Activated T-helper 2 cell treated with anti-CD3 and anti-CD28 coated beads, Interferon-gamma antibody, Interleukin-2, Interleukin-4, amounts not matched to agents 10 μg/mL and 5 μg/mL and 100 μg/mL, durations not matched to agents 14 hours and 24 hours and 36 hours (primary cell): ENCODE measurements at places on chromosomes 11 and 22.

GRCh38 chr11:9826390-9826789, 162.5 kb downstream of the SWAP70 start:
- H3K4me1 ChIP-seq: peaks cover 9% of the 10 kb centered on the region
- H3K27ac ChIP-seq: no peak overlapping the region
- no peak for DNase-seq
- no peaks in the 10 kb centered on the region for H3K27me3 ChIP-seq

GRCh38 chr11:69468221-69468620, 13.2 kb upstream of the LINC01488 start:
- no peak overlapping the region for H3K4me3 ChIP-seq
- DNase-seq: no peak
- H3K27me3 ChIP-seq: no peaks in the 10 kb centered on the region
- H3K27ac ChIP-seq: no peak overlapping the region
- no peaks in the 10 kb centered on the region for H3K36me3 ChIP-seq

DNA sequence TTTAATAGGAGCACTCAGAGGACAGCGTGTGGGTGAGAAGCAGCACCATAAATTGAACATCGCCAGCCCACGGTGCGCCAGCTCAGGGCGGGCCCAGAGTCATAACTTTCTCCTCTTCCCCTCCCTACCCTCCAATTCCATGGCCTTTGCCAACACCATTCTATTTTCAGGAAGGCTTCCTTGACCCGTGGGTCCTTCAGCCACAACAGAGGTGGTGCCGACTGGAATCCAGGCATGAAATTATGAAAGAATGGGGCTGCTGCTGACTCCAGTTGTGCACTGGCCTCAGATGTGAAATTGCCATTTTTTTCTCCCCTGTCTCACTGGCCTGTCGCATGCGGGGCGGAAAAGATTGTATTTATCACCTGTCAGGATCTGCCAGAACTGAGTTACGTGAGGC, 345.9 kb downstream of the MIAT start:
- no peak overlapping the region for H3K4me3 ChIP-seq
- H3K27me3 ChIP-seq: no peaks in the 10 kb centered on the region
- H3K36me3 ChIP-seq: no peaks in the 10 kb centered on the region
- H3K27ac ChIP-seq: no peak overlapping the region

GRCh38 chr11:57868491-57868890, 106.9 kb downstream of the CTNND1 start:
- no peak overlapping the region for H3K4me3 ChIP-seq
- no peak overlapping the region for H3K27ac ChIP-seq
- H3K36me3 ChIP-seq: no peaks in the 10 kb centered on the region
- peaks cover 4% of the 10 kb centered on the region for H3K27me3 ChIP-seq

- no peak overlapping the region for H3K4me3 ChIP-seq
- no peak for DNase-seq
- H3K4me1 ChIP-seq: no peaks in the 10 kb centered on the region
- H3K27ac ChIP-seq: no peak overlapping the region
- no peaks in the 10 kb centered on the region for H3K27me3 ChIP-seq
- peaks cover 31% of the 10 kb centered on the region for H3K36me3 ChIP-seq
Measured at GRCh38 chr11:117204283-117205080, 5.3 kb downstream of the TAGLN start.

DNA sequence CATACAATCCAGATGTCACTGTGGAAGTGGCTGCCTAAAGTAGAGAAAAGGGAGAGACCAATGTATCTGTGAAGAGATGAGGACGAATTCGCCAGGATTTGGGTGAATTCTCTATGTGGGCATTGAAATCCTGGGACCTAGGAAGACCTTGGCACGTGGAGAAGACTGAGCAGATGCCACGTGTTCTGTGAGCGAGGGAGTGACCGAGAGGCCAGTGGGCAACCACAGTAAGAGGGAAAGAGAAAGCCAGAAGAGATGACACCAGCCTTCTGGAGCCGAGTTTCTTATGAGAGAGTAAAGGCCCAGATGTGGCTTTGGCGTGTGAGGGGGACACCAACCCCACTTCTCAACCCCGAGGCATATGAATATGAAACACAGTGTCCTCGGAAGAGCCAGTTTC, 228.1 kb downstream of the BUD13 start:
- H3K27me3 ChIP-seq: no peaks in the 10 kb centered on the region
- no peak overlapping the region for H3K4me3 ChIP-seq
- DNase-seq: no peak
- H3K27ac ChIP-seq: no peak overlapping the region
- H3K4me1 ChIP-seq: no peaks in the 10 kb centered on the region

- no peak overlapping the region for H3K4me3 ChIP-seq
- H3K27ac ChIP-seq: no peak overlapping the region
- no peak for DNase-seq
- H3K36me3 ChIP-seq: no peaks in the 10 kb centered on the region
- H3K4me1 ChIP-seq: peaks cover 36% of the 10 kb centered on the region
Measured at GRCh38 chr11:46240861-46241260, 36.6 kb upstream of the CREB3L1 start.

- H3K27ac ChIP-seq: no peak overlapping the region
- H3K4me3 ChIP-seq: no peak overlapping the region
- H3K4me1 ChIP-seq: peaks cover 24% of the 10 kb centered on the region
- no peaks in the 10 kb centered on the region for H3K27me3 ChIP-seq
- H3K36me3 ChIP-seq: peaks cover 30% of the 10 kb centered on the region
Measured at GRCh38 chr11:65107751-65108468, 3.8 kb upstream of the TM7SF2 start.

GRCh38 chr11:128884703-128885338, 6.3 kb upstream of the KCNJ5 start:
- peaks cover 66% of the 10 kb centered on the region for H3K27me3 ChIP-seq
- H3K4me1 ChIP-seq: no peaks in the 10 kb centered on the region
- no peak overlapping the region for H3K27ac ChIP-seq
- H3K36me3 ChIP-seq: no peaks in the 10 kb centered on the region

GRCh38 chr22:34294986-34295385, 374.7 kb upstream of the LARGE1 start:
- no peaks in the 10 kb centered on the region for H3K36me3 ChIP-seq
- DNase-seq: no peak
- no peaks in the 10 kb centered on the region for H3K27me3 ChIP-seq
- H3K4me1 ChIP-seq: no peaks in the 10 kb centered on the region

GRCh38 chr11:104333977-104334376, 170.0 kb upstream of the PDGFD start:
- H3K27me3 ChIP-seq: no peaks in the 10 kb centered on the region
- H3K4me1 ChIP-seq: no peaks in the 10 kb centered on the region
- H3K27ac ChIP-seq: no peak overlapping the region

- H3K27ac ChIP-seq: no peak overlapping the region
- no peak for DNase-seq
- H3K36me3 ChIP-seq: peaks cover 3% of the 10 kb centered on the region
- H3K4me3 ChIP-seq: no peak overlapping the region
- H3K4me1 ChIP-seq: no peaks in the 10 kb centered on the region
Measured at GRCh38 chr22:24416095-24416494, 11.3 kb upstream of the ADORA2A start.

DNA sequence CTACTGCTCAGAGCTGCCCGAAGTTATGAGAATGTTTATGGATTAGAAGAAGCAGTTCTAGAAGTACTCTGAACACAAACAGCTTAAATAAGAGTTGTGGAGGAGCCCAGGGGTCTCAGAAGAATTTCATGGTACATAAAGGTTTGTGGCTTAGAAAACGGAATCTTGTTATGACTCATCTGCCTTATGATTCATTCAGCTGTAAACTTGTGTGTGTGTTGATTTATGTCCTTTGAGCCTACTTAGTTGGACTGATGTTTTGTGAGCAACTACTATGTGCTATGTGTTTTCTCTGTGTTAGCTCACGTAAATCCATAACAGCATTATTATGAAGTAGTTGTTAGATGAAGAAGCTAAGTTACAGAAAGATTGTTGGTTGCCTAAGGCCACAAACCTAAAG, 203.7 kb downstream of the PGR start:
- H3K27me3 ChIP-seq: no peaks in the 10 kb centered on the region
- no peak overlapping the region for H3K27ac ChIP-seq
- DNase-seq: no peak
- no peaks in the 10 kb centered on the region for H3K4me1 ChIP-seq
- H3K4me3 ChIP-seq: no peak overlapping the region

GRCh38 chr11:75035911-75036565, 47.3 kb downstream of the NEU3 start:
- no peaks in the 10 kb centered on the region for H3K4me1 ChIP-seq
- DNase-seq: no peak
- peaks cover under 1% of the 10 kb centered on the region for H3K27me3 ChIP-seq
- H3K27ac ChIP-seq: no peak overlapping the region
- H3K36me3 ChIP-seq: no peaks in the 10 kb centered on the region

DNA sequence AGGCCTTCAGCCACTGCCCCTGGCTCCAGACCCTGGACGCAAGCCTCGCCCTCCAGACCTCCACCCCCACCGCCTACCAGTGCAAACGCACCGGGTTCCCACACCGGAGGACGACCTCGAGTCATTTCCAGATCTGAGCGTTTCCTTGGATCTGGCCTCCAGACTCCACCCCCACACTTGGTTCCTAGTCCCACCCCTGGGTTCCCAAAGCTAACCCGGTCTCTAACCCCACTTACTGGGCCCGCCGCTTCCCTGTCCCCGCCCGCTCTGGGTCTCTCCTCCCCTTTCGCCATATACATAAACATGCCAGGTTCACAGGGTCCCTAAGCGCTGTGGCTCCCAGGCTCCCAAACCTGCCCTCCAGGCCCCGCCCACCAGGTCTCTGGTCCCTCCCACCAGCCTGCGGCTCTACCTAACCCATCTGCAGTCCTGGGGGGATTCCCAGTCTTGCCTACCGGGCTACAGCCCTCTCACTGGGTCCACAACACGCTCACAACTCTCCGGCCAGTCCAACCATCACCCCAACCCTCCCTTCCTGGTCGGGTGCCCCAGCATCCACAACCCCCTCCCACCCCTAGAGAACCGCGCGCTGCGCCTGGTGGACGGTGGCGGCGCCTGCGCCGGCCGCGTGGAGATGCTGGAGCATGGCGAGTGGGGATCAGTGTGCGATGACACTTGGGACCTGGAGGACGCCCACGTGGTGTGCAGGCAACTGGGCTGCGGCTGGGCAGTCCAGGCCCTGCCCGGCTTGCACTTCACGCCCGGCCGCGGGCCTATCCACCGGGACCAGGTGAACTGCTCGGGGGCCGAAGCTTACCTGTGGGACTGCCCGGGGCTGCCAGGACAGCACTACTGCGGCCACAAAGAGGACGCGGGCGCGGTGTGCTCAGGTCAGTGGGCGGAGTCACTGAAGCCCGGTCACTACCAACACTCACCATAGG, 36.7 kb downstream of the CD6 start:
- H3K4me1 ChIP-seq: peaks cover 55% of the 10 kb centered on the region
- no peaks in the 10 kb centered on the region for H3K27me3 ChIP-seq
- H3K27ac ChIP-seq: peak overlapping the region; percentile 65
- H3K36me3 ChIP-seq: peaks cover 87% of the 10 kb centered on the region

DNA sequence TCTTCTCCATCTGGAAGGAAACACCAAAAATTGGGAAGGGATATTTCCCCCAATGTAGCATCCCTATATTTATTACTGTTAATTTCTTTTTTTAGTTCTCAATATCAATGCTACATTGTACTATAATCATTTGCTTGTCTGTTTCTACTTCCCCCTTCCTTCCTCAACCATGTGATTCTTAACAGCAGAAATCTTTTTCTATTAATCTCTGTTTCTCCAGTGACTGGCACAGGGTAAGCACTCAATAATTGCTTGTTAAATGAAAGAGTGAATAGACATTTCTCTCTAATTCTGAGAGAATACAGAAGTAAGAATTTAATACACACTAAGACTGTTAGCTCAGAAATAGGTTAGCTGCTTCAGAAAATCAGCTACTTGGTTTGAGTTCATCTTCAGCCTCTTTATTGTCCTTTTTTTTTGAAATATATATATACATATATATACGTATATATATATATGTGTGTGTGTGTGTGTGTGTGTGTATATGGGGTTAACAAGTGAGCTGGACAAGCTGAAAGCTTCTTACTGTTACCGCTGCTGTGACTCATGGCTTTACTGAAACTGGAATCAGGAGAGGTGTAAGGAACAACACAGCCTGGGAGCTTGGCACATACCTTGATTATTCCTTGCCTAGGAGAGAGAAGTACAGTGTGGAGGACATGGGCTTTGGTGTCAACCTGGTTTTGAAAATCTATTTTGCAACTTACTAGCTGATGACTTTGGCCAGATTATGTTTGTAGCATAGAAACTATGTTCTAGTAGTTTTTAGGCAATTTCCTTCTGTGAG, 26.2 kb upstream of the PDE3B start:
- no peak overlapping the region for H3K4me3 ChIP-seq
- no peak overlapping the region for H3K27ac ChIP-seq
- H3K27me3 ChIP-seq: no peaks in the 10 kb centered on the region
- no peak for DNase-seq

DNA sequence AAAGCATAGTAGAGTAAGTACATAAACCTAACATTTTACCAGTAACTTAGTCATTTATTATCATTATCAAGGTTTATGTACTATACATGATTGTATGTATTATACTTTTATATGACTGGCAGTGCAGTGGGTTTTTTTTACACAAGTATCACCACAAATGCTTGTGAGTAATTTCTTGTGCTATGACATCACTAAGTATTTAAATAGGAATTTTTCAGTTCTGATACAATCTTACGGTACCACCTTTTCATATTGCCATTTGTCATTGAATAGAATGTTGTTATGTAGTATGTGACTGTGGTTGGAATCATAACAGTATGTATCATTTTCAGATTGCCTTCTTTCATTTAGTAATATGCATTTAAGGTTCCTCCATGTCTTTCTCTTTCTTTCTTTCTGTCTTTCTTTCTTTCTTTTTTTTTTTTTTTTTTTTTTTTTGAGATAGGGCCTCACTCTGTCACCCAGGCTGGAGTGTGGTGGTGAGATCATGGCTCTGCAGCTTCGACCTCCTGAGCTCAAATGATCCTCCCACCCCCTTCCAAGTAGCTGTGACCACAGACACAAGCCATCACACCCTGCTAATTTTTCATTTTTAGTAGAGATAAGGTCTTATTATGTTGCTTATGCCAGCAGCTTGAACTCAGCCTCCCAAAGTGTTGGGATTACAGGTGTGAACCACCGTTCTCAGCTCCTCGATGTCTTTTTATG, 18.6 kb downstream of the ATM start:
- peaks cover 53% of the 10 kb centered on the region for H3K4me1 ChIP-seq
- H3K36me3 ChIP-seq: peaks cover 69% of the 10 kb centered on the region
- no peak overlapping the region for H3K4me3 ChIP-seq
- no peak for DNase-seq

DNA sequence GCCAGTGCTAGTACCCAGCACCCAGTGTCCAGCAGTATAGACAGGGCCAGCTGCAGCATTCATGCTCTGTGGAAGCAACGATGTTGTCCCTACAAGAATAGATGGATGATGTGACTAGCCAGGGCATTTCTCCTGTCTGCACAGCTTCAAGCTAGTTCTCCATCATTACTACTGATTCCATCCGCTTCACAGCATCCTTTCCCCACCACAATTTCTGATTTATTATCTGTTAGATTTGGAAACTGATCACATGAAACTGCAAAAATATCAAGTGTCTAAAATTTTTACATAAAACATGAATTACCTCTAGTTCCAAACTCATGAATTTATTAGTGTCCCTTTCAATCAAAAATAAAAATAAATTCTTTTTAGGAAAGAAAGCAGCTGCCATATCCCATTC, 138.9 kb upstream of the POU2AF2 start:
- H3K4me1 ChIP-seq: no peaks in the 10 kb centered on the region
- H3K27me3 ChIP-seq: peaks cover 17% of the 10 kb centered on the region
- H3K27ac ChIP-seq: no peak overlapping the region
- H3K4me3 ChIP-seq: no peak overlapping the region

GRCh38 chr22:33962409-33962808, 42.1 kb upstream of the LARGE1 start:
- no peaks in the 10 kb centered on the region for H3K4me1 ChIP-seq
- no peaks in the 10 kb centered on the region for H3K27me3 ChIP-seq
- no peak for DNase-seq
- no peak overlapping the region for H3K4me3 ChIP-seq
- H3K27ac ChIP-seq: no peak overlapping the region
